ENCODE measurements at places on chromosomes 3 and 15.

GRCh38 chr3:32817558-32818228 lies at the start of gene TRIM71:
TRIM71 (plus strand) TSS chr3:32817997; CDS start chr3:32818081, 84 bp downstream.
- DNase-seq = peak; percentile 43

DNA sequence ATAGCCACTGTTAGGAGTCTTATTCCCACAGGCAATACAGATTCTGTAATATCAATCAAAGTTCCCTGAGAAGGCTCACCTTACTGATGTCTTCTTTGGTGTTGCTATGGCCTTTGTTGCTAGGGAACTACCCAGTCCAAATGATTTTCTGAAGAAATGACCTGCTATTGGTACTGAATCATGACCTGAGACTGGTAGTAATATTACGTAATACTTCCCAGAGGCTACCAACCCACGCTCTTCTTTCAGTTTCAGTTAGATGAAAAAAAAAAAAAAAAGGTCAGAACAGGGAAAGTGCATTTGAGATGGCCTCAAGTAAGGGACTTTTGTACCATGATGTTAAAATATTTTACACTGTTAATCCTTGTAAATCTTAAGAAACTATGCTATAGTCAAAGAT lies 1092.5 kb upstream of the EPHA6 start:
- DNase-seq = no peak

DNA sequence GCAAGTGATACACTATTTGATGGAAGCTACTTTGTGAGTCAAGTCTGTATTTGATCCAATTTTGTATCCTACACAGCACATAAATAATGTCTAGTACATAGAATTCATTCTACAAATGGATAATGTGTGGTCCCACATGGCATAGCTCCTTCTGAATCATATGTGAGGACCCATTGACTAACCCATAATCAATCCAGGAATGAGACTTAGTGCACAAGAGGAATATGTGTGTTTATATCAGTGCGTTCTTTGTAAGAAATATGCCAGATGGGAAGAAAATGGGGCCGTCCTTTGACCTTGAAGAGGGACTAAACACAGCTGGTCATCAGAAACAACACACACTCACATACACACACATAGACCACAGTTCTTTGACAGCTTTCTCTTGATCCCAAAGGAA lies 282.7 kb upstream of the SEMA6D start:
- no peak for DNase-seq

- no peak for DNase-seq
These were observed 339.8 kb downstream of the THSD4 start for GRCh38 chr15:71455107-71455506.

DNA sequence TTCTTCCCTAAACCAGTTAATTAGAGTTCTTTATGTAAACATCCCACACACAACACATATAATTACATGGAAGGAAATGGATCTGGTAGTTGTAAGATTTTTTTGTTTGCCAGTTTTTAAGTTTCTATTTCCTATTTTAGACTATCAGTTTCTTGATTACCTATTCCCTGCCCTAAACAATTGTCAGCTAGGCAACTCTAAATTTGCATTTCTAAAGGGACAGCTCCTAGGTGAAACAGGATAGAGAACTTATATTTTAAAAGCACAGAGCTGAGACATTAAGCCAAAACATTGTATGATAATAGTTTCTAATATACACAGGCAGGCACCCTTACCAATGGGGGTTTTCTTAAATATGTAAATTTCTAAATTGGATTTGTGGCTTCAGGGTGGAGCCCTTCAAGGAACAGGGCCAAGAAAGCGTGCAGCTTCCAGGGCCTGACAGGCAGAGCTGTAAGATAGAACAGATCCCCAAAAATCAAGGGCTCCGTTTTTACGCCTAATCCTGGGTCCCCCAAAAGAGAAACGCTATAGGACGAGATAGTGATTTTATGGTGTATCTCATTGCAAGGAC lies 8.9 kb downstream of the LEKR1 start:
- no peak for DNase-seq

DNA sequence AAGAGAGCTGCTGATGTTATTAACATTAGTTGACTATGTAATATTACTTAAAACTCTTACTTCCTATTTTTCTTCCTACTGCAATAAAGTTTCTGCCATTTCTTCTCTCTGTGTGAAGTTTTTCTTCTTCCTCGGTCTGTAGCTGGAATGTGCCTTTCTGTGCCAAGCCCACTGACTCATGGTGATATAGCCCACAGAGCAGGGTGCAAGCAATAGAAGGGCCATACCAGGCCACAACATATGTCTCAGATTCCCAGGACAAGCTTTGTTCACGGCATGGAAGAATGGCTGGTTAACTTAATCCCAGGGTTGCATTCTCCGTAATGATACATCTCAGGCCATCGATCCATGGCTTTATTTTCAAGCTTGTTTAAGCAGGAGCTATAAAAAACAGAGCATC lies 815.3 kb downstream of the TUSC7 start:
- DNase-seq = no peak

DNA sequence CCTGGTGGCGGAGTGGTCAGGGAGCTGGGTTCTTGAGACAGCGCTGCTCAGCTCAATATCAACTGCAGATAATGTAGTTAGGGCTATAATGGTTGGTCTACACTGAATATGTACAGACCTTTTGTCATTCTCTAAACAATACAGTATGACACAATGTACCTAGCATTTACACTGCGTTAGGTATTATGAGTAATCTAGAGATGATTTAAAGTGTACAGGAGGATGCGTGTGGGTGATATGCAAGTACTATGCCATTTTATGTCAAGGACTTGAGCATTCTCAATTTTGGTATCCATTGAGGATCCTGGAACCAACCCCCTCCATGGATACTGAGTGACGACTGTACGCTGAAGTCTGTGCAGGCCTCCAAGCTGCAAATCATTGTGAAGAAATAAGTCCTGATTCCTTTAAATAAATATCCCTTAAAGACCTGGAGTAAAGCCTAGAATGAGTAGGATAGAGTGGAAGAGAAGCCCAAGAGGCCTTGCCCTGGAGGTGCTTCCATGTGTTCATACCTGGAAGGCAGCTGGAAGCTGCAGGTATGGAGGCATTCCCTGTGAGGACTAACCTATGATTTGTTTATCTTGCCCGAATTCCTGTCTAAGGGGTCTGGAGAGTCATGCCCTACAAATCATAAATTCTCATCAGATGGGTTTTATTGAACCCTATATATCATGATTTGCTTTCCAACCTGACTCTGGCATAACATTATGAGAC lies 15.7 kb upstream of the RTP1 start:
- no peak for DNase-seq

GRCh38 chr15:93331545-93332167 lies 242.6 kb upstream of the RGMA start:
- peak; percentile 21 for DNase-seq
